ENCODE measurements at places on chromosomes 11 and 22. TPM values are rescaled to one million over a fixed set of nuclear protein-coding genes. Genes with fewer than 3 reads are reported as not detected.
A peak's percentile ranks its signal among the peaks of the same experiment; 100 is the strongest.

GRCh38 chr11:32448232-32448631 is 12.9 kb upstream of the WT1 start:
- DNase-seq: peak; percentile 56
- no peak overlapping the region for H3K4me3 ChIP-seq
- peaks cover 4% of the 10 kb centered on the region for H3K4me1 ChIP-seq
- no peak overlapping the region for H3K27ac ChIP-seq
- H3K27me3 ChIP-seq: no peaks in the 10 kb centered on the region

Gene ACRV1
- total RNA-seq: not detected

Gene APOA5
- 1.5 TPM for total RNA-seq

- no peaks in the 10 kb centered on the region for H3K4me1 ChIP-seq
- H3K4me3 ChIP-seq: no peak overlapping the region
- no peak for DNase-seq
- H3K36me3 ChIP-seq: no peaks in the 10 kb centered on the region
These were observed 71.5 kb upstream of the TTC12 start for GRCh38 chr11:113242767-113243397.

GRCh38 chr22:41870786-41871185 is 37.9 kb downstream of the SREBF2 start:
- DNase-seq: no peak
- no peaks in the 10 kb centered on the region for H3K27me3 ChIP-seq
- H3K4me3 ChIP-seq: no peak overlapping the region
- no peak overlapping the region for H3K27ac ChIP-seq
- peaks cover 11% of the 10 kb centered on the region for H3K36me3 ChIP-seq

Gene OSM
- total RNA-seq: not detected

Gene ZNF280A
- total RNA-seq: 2.7 TPM

Measured in Caco-2 (cell line).